GM13976 (cell line): ENCODE measurements at places on chromosomes 7 and 10.

DNA sequence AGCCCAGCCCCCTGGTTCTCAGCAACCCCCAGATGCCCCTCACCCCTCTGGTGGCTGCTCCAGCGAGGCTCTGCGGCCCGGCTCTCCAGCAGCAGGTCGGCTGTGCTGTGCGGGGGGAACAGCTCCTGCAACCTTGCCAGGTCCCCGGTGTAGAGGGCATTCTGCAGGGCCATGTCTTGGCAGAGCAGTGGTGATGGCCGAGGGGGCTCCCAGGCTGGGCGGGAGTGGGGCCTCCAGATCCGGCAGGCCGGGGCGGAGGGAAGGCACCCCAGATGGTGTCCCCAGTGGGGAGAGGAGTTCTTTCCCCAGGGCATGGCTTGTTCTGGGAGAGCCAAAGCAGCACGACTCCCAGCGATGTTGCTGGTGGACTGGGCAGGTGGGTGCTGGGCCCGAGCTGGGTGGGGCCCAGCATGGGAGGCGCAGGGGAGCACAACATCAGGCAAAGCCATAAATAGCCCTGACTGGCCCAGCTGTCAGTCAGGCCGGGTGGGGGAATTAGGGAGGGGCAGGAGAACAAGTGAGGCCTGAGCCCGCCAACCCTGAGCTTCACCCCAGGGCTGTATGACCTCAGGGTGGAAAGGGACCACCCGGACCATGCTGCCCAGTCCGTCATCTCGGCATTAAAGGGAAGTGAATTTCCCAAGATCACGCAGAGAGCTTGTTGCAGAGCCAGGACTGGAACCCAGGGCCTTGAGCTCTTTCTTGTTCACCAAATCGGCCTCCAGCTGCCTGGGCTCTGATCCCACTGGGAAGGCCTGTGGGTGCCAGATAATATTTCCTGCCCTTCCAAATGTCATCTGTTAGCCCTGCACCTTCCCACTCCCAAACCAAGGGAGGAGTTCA, 580 bp upstream of the ASB10 start:
- DNase-seq, result no peak

DNA sequence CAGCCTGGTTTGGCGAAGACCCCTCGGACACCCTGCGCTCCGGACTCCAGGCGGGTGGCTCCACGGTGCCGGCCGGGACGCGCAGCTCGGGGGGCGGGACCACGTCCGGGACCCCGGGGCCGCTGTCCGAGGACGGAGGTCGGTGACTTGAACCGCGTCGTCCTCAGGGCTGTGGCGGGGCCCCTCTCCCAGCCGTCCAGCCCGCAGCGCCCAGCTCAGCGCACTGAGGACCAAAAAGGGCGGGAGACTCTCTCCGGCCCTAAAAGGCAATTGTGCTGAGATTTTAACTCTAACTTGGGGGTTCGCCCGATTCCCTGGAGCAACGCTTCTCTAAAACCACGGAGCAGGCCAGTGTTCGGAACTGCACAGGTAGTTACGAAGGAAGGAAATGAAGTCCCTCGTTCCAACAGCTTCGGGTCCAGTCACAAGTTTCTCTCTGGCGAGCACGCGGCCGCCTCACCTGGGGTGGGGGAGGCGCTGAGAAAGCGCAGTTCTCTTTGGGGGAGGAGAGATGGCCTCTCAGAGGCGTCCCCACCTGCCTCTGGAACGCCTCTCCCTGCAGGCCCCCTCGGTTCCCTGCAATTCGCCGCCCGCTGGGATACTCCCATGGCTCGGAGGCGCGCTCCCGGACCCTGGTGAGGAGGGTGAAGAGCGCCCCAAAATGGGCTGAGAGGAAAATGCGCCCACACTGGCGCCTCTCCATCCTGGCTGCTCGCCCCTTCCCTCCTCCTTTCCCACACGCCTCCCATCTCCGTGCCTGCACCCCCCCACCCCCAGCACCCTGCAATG, 352.7 kb downstream of the DNAJB6 start:
- DNase-seq, result no peak

- no peak for DNase-seq
Measured at GRCh38 chr7:79182283-79182682, 271.2 kb downstream of the MAGI2 start.

DNA sequence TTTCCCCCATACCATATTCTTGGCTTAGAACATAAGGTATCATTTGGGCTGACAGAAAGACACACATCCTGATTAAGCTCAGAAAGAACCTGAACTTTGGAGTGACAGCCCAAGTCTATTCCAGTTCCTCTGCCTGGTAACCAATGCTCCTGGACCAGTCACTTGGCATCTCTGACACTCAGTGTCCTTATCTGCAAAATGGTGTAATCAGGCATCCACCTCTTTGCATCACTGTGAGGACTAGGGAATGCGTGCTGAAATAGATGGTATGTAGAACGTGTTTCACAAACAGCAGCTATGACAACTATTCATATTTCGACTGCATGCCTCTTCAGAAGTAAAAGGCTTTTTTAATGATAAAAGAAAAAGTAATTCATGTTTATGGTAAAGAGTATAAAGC, 26.2 kb upstream of the PIK3AP1 start:
- DNase-seq, result no peak

DNA sequence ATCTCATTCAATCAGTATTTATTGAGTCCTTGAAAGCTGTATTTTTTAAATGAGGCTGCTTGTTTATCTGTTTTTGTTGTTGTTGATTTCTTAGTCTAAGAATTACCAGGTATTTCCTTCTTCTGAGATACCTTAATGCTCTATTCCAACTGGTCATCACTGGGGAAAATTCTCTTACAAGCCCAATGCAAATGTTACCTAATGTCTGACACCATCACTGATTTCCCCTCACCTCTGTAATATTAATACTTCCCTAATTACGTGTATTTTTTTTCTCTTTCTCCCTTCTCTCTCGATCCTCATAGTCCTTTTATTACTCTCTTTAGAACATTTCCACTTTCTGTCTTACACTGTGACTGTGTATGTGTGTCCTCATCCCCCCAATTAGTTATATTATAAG, 13.9 kb downstream of the HDAC9 start:
- no peak for DNase-seq

- DNase-seq, result peak; percentile 68
Measured at GRCh38 chr7:129829737-129830631, 122.8 kb downstream of the UBE2H start.

DNA sequence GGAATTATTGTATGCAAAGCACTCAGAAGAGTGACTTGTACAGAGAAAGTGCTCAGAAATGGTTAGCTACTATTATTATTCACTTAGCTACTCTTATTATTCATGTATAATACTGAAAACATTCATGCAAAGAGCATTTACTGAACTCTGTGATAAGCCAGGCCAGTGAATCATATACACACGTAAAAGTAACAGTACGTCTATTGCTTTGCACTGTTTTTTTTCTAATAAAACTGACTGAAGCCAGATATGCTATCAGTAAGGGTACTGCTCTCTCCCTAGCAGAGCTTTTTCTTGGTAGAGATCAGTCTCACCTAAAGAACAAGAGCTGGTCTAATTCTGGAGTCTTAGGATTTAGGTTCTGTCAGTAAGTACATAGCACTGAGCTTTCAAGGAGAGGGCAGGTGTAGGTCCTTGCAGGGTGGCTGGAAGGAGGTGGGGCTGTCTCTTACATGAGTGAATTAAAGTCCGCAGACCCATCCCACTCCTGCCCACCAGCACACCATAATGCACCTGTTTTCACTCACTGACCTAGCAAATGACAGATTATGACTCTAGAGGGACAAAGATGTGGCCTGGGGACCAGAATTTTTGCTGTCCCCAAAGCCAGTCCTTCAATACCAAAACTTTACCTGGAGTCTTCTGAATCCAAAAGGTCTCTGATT, 145.9 kb downstream of the ARID5B start:
- DNase-seq, result no peak

DNA sequence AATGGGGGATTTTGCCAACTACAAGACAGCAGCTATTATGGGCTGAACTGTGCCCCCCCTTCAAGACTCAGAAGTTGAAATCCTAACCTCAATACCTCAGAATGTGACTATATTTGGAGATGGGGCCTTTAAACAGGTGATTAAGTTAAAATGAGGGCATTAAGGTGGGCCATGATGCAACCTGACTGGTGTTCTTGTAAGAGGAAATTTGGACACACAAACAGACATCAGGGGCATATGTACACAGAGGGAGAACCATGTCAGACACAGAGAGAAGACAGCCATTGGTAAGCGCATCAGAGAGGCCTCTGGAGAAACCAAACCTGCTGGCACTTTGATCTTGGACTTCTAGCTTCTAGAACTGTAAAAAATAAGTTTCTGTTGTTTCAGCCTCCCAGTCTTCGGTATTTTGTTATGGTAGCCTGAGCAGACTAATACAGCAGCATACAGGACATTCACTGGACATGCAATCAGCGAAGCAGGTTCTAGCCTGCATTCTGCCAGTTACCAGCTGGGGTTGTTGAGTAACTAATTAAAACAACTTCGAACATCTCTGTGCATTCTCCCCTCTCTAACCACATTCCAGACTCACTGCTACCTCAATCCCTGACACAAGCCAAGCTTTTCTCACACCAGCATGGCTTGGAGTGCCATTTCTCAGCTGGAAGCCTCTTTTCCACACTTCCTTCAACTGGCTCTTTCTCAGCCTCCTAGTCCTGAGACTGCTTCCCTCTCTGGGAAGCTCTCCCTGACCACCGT, 141.4 kb downstream of the DOCK4 start:
- DNase-seq, result no peak

GRCh38 chr7:131536361-131536849, 20.0 kb downstream of the PODXL start:
- DNase-seq, result no peak

DNA sequence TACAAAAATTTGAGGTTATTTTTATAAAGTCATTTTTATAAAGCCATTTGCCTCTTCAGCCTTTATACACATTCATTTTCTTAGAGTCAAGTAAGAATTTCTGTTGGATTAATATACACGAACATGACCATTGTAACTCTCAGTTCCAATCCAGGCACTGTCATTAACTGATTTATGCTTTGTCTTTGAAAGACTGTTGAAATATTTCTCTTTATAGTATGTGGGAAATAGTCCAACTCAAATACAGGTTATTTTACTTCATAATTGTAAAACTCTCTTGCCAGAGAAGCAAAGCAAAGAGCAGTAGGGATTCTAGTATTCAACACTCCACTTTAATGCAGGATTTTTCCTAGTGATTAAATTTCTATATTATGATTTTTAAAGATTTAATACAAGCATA, 36.5 kb upstream of the PAPSS2 start:
- no peak for DNase-seq

- no peak for DNase-seq
Measured at GRCh38 chr7:158842486-158842885, 13.2 kb upstream of the ESYT2 start.

GRCh38 chr7:49580000-49580399, 193.4 kb upstream of the VWC2 start:
- DNase-seq, result no peak

- no peak for DNase-seq
Measured at GRCh38 chr10:23630376-23630775, 191.5 kb downstream of the OTUD1 start.

- no peak for DNase-seq
Measured at GRCh38 chr7:123538897-123539296, 4.5 kb upstream of the IQUB start.

DNA sequence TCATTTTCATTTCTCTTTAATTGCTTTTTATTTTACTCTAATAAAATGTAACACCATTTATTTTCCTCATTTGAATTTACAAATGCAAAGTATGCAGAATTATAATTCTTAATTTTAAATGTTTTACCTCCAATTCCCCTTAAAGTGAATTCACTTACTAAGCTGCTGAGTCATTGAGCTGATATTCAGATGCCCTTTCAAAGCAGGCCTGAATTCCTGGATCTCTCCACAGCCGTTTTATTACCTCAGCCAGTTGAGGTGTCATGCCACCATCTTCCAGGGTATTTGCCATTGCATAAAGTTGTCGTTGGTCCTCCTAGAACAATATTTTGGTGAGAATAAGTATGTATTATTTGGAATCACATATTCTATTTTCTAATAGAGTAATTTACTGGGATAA, 33.2 kb downstream of the GNAT3 start:
- no peak for DNase-seq

DNA sequence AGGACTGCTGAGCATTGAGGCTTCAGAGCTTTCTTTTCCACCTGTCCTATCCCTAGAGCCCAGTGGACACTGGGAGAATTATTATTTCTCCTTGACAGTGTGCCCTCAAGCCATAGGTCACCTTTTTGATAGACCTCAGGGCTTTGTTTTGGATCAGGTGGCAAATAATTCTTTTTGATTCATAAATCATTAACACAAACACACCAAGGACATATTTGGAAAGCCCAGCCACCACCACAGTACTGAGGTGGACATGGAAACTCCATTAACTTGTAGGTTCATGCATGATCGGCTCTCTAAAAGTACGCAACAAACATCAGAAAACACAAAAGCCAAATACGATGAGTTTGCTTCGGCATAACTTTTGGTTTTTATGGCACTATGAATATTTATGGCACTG, 17.8 kb upstream of the PLEKHS1 start:
- no peak for DNase-seq

DNA sequence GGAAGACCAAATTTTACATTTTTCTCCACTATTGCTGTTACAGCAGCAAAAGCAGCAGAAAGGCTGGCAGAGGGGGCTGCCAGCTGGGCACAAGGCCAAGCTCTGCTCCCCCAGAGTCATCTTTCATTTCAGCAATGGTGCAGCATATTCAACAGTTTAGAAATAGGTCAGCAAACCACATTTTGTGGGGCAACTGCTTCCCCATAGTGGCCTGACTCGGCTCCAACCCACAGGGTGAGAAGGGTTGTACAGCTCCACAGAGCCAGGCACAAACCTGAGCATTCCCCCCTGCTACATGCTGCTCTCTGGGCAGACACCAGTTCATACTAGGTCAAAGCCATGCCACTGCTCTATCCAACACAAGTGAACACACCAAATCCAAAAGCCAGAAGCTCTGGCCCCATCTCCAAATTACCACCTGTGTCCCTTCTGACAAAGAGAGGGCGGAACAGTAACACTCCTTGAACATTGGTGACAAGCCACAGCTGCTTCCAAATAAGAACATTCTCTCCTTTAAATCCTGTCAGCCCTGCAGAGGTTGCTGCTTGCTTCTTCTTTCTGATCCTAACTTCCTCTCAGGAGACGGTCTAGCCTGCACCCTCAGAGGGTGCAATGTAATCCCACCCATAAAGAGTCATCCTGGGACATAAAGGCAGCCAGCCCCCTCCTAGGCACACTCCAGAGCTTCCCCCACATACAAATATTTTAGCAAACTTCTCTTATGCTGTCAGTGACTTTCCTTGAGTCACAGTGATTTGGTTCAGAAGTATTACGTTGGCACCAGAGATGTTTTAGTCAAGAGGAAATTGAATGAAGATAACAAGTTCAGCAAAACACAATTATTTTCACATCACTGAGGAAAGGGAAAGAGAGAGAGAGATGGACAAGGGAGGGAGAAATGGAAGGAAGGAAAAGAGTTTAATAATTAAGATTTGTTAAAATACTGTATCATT, 39.0 kb upstream of the SLIT1 start:
- no peak for DNase-seq
